ENCODE measurements at places on chromosomes 7 and 10.

DNA sequence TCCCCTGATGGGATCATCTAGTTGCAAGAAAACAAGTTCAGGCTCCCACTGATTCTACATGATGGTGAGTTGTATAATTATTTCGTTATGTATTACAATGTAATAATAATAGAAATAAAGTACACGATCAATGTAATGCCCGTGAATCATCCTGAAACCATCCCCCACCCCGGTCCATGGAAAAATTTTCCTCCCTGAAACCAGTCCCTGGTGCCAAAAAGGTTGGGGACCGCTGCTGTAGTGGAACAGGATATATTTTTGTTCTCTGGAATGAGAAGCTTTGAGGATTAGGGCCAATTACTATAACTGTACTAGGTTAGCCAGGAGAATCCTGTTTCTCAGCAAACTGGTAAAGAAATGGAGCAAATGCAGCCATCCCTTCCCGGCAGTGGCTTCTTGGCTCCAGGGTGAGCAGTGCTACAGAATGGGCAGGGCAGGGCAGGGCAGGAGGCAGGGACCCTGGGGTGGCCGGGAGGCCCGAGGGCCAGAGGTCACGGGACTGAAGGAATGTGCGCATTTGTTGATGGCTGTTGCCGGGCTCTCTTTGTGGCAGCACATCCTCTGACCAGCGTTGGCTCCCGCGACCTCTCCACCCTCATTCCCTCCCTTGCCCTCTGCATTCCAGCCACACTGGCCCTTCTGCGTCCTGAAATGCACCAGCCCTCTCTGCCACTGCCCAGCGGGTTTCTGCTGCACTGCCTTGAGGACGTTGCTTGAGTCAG is 162.3 kb upstream of the NPS start:
- no peak for DNase-seq

- no peak for DNase-seq
Observed at GRCh38 chr7:116283595-116284204, 73.4 kb downstream of the TES start.

GRCh38 chr7:102096012-102096332 is 190.7 kb upstream of the SH2B2 start:
- no peak for DNase-seq

DNA sequence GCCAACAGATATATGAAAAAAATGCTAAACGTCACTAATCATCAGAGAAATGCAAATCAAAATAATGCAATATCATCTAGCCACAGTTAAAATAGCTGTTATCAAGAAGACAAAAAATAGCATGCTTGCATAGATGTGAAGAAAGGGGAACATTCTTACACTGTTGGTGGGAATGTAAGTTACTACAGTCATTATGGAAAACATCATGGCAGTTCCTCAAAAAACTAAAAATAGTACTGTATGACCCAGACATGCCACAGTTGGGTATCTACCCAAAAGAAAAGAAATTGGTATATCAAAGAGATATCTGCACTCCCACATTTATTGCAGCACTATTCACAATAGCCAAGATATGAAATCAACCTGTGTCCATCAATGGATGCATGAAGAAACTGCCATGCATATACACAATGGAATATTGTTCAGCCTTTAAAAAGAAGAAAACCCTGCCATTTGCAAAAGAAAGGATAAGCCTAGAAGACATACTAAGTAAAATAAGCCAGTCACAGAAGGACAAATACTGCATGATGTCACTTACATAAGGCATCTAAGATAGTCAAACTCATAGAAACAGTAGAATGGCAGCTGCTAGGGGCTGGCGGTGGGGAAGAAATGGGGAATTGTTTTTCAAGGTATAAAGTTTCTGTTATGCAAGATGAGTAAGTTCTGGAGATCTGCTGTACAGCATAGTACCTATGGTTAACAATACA is 107.0 kb downstream of the PTPN20 start:
- no peak for DNase-seq

DNA sequence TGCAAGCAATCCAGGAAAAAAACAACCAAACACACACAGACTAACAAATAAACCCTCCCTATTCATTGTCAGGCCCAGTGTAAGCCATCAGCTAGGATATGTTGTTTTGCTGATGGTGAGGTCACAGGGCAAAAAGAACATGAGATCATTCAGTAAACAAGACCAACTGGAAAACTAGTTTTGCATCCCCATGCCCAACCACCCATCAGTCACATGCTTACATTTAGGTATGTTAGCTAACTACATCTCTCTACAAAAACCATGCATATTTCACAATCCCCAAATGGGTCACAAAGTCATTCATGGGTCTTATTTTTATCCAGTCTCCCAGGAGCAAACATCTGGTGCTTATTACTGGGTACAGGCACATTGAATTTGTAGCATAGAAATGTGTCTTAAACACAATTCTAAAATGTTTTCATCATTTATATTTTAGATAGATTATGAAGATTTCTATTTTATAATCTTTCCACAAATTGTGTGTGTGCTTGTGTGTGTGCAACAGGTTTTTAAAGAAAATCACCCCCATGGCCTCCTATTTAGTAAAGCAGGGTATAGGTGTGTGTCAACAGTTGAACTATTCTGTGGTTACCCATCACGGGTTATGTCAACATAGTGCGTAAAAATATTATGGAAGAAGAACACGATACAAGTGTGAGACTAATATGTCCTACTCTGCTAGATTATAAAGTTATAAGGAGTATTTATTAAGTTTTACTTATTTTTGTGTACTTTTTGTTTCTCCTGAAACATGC is 103.8 kb upstream of the AKR1E2 start:
- no peak for DNase-seq

DNA sequence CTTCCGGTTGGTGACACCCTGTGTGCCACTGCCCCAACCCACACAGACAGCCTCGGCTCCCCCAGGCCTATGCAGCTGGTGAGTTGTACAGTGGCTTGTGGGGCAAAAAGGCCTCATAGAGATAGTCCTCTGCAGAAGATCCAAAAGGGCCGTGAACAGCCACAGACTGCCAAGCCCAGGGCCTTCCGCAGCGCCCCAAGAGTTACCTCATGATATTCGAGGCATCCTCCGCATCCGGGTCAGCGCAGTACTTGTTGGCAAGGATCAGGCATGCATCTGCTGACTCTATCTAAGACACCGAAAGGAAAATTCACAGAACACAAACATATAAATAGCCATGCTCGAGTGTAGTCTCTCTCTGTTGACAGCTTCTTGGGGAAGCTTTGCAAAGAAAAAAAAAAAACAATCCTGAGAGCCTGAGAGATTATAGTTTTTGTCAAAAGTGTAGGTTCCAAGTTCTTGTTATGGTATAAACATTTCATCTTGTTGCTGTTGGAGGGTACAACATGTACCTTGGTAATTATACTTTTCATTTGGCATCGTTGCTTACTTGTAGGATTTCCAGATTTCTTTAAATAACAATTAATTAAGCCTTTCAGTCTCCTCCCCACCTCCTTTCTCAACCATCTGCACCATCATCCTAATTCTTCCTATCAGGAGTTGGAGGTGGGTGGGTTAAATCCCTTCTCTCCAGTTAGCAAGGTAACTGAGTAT is 553.0 kb downstream of the KCNMA1 start:
- DNase-seq, result no peak

GRCh38 chr7:47326808-47327207 is 255.1 kb downstream of the TNS3 start:
- DNase-seq, result no peak

GRCh38 chr10:36018996-36019395 is 376.9 kb upstream of the FZD8 start:
- no peak for DNase-seq

DNA sequence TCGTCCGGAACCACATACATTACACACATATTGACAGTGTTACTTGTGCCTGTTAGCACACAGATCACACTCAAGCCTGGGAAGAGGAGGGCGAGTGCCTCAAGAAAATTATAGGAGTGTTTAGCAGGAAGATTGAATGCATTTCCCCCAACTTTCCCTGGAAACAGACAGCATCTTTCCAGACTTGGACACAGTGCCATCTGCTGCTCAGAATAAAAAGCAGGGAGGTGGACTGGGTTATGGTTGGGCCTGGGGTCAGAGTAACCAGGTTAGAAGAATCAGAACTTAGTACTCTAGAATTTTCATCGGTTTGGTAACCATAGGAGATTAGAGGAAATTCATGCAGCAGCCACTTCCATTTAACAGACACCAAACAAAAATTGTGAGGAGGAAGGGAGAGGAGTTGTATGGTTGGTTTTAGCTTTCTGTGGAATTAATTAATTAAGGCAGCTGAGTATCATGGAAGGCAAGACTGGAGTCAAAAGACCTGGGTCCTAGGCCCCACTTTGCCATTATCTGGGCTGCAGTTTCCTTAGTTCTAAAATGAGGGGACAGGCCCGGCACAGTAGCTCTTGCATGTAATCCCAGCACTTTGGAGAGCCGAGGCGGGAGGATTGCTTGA is 43.4 kb upstream of the OPTN start:
- no peak for DNase-seq

DNA sequence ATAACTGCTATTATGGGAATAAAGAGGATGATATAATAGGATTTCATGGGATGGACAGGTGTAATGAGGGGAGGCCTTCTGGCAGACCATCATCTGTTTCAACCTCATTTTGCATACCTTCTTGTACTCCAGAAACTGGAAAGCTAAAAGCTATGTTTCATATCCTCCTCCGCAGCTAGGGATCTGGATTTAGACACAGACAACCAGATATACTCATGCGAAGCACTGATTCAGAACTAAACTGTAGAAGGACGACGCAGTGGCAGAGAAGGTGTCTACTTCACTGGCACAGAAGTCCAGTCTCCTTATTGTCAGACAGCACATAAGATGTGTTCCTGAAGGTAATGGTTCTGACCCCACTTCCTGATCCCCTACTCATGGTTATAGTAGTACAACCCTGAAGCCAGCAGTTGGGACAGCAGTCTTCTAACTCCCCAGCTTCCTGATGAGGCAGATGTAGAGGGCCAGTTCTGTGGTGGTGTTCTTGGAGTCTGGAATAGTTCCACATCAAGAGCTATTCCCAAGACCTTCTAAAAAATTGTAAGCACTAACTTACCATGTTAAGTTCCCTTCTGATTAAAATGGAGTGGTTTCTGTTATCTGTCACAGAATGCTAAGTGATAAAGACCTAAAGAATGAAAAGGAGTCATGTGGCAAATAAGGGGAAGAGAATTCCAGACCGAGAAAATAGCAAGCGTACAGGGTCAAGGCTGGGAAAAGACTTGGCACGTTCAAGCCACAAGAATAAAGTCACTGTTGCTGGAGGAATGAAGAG is 550.3 kb downstream of the GRM8 start:
- no peak for DNase-seq

GRCh38 chr10:20200758-20201157 is 384.5 kb downstream of the PLXDC2 start:
- no peak for DNase-seq

- DNase-seq, result no peak
Observed at GRCh38 chr10:132776821-132777220, 9.1 kb downstream of the NKX6-2 start.

GRCh38 chr10:90862908-90863514 is 5.2 kb upstream of the HTR7 start:
- DNase-seq, result no peak

DNA sequence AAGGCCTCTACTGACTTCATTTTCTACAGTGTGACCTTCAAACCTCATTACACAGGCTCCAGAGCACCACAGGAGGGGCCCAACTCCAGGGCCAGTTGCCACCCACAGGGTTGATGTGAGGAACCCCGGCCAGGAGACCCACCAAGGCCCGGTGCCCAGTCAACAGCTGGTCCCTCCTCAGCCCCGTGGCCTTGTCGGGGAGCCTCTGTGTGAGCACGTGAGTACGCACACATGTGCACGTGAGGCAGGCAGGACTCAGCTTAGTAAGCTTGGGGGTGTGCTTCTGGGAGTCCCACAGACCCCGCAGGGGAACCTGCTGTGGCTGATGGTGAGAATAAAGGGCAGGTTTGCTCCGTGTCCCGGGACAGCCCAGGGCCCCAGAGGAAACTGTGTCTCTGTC is 104.5 kb downstream of the VIPR2 start:
- no peak for DNase-seq

GRCh38 chr10:30992681-30993080 is 39.0 kb downstream of the ZNF438 start:
- no peak for DNase-seq

All from stimulated activated CD8-positive, alpha-beta memory T cell treated with anti-CD3 and anti-CD28 coated beads, Interleukin-7, amount 100 ng/mL, for 48 hours (primary cell).